Stimulated activated CD8-positive, alpha-beta memory T cell treated with anti-CD3 and anti-CD28 coated beads, Interleukin-15, amount 100 ng/mL, for 24 hours (primary cell): ENCODE measurements at places on chromosomes 3 and 15.

GRCh38 chr15:89792106-89792805 lies 16.1 kb downstream of the MESP2 start:
- no peak for DNase-seq

DNA sequence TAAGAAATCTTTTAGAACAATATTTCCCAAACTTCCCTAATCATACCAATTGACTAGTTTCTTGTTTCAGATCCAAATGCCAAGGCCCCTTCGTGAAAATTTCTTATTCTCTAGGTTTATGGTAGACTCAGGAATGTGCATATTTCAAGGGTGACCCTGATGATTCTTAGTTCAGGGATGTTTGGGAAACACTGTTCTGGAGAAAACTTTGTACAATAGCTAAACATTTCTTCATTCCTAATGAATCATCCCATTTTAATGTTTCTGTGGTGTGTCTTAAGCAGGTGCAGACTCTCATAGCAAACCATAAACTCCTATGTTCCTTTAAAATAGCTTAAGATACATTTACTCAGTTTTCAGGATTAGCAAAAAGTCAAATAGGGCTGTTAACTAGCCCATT lies 314.5 kb downstream of the TIGIT start:
- no peak for DNase-seq

DNA sequence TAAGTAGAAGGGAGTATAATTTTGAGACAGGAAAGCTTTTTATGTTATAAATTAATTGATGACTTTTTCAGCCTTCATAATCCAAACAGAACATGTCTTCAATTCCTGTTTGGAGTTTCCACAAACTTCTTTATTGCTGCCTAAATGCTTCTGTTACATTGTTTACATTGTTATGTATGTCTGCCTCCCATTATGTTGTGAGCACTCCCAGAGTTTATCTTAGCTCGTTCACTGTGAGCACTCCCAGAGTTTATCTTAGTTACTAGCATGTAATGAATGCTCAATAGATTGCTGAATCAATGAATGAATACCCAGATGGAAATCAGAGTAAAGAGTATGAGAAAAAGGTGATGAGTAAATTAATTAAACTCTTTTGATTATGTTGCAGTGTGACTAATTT lies 1178.0 kb downstream of the ROBO1 start:
- no peak for DNase-seq

DNA sequence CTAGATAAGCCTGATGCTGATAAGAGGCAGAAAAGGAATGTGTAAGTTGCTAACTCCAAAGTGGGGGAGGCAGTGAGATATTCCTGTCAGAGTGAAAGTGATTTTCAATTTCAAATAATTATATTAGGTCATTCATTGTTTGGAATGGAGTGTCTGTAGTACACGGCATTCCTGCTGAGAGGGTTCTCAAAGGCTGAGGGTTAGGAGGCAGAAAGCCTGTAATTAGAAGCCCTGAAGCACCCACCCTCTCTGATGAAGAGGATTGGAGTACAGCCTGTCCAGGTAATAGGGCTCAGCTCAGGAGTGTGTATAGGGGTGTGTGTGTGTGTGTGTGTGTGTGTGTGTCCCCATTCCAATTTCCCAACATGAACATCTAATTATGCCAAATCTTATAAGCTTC lies 486.8 kb downstream of the MAGI1 start:
- no peak for DNase-seq

DNA sequence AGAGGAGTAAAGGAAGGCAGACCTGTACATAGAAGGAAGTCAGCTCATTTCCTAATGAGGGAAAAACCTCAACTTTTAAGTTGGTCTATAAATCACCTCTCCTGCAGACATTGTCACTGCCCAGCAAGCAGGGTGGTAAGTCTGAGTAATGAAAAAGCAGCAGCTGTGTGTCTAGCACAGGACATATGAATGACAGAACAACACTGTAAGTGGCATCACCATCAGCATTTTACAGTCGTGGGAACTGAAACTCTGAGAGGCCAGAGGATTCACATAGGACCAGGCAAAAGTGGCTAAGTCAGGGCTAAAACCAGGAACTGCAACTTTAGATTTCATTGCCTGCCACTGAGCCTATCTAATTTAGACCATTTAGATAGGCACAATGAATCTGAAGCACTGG lies 235.6 kb downstream of the CLSTN2 start:
- no peak for DNase-seq

DNA sequence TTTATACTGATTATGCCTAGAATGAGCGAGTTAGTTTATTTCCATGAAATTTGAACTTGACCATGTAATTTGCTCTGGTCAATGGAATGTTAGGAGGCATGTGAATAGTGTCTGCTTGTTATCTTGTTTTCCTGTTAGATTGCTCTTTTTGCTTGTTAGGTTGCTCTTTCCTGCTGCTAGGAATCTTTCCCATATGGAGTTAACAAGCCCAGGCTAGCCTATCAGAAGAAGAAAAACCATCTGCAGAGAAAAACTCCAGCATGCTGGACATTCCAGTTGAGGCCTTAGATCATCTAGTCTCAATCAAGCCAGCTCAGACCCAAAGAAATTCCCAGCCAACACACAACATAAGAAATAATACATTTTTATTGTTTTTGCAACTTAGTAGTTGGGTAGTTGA lies 470.2 kb upstream of the AGTR1 start:
- no peak for DNase-seq

DNA sequence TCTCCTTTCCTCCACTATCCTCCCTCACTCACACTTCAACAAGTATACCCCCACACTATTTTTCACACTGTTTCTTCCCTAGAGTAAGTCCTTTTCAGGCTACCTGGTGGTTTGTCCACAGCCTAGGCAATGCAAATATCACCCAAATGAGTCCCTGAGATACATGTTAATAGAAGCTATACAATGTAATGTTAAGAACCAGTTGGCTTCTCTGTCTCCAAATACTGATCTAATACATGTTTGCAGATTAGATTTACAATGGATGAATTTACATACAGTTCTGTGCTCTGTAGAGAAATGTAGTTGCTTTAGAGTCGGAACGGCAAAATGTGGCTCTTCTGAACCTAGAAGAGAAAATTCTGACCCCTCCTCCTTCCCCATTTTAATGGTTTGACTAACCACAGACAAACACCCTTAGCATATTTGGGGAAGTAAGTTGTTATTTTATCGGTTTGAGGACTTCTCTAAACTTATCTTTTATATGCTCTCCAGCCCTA lies 63.6 kb upstream of the MBNL1 start:
- DNase-seq, result no peak

DNA sequence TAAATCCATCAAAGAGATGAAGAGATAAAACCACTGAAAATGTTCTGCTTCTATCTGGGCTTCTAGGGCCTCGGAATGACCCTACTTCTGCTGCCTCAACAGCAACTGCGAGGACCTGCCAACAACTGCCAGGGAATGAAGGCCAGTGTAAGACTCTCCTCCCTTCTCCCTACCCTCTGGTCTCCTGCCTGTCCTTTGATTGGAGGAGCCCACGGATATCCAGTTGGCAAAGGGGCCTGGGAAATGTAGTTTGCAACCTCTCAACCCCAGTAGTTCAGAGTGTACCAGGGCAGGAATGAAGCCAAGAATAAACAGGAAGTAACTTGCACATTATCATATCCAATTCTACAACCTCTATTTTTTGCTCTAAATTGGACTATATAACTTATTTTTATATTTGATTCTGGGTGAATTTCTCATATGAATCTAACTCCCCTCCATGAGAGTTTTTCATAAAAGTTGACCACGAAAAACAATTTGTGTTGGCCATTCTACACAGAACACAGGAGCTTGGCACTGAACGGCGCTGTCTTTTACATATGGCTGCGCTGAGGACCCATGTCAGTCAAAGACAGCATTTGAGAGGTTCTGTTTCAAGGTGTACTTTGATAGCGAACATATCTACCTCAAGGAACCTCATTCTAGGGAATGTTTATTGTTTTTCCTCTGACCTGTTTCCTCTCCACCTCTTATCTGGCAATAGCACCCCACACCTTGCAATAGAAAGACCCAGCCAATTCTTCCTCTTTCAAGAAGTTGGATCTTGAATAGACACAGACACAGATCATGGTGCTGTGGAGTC lies 91.1 kb upstream of the RNF7 start:
- no peak for DNase-seq

GRCh38 chr3:31615071-31615875 lies 82.5 kb downstream of the STT3B start:
- no peak for DNase-seq
